Stimulated activated CD8-positive, alpha-beta memory T cell treated with anti-CD3 and anti-CD28 coated beads, Interleukin-7, amount 100 ng/mL, for 1 hour (primary cell): ENCODE measurements at places on chromosomes 5 and 9.

GRCh38 chr9:101029315-101030085, 973 bp downstream of the PLPPR1 start:
- DNase-seq, result no peak

DNA sequence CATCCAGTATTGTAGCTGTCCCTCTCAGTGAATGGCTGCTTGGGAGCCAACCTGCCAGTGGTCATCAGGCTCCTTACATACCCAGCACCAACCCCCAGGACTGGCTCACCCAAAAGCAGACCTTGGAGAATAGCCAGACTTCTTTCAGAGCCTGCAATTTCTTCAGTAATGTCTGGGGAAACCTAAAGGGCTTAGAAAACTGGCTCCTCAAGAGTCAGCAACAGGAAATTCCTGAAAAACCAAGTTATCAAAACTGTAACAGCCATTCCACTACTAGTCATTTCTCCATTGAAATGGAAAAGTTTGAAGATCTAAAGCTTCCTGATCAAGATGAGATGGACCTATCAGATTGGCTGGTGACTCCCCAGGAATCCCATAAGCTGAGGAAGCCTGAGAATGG, 12.3 kb upstream of the STING1 start:
- DNase-seq, result no peak

DNA sequence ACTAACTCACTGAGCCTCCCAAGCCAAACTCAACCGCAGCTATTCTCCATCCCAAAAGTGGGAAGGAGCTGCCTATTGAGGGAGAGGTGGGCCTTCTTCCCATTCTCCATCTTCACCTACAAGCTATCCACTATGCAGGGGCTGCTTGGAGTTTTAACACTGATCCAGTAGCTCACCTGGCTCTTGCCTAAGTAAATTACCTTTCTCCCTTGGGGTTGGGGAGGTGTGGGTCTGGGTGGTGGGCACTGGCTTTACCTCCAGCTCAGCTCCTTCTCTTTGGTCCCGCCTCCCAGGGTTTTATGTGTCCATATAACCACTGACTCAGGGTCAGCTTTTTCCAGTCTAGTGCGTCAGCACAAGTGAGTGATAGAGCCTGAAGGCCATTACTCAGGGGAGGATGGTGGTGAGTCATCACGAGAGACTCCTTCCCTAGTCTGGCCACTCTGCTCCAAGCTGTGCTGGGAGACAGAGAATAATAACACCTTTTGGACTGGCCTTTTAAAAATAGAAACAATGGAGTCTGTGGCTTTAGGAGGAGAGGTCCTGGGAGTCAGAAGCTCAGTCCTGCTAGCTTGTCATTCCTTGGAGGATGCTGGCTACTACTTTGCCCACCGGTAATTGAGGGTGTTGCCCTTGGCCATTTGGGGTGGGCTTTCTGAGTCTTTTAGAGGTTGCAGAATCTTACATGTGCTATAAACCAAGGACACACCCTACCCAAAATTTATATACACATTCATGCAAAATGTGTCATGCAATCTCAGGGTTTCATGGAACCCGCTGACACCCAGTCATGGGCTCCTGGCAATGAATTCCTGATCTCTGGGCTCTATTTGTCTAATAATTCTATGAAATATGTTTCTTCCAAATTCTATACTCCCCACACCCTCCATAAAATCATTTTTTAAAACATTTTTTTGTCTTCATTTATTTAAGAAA, 35.6 kb upstream of the ATP6V1G1 start:
- no peak for DNase-seq

GRCh38 chr9:136472640-136473353, 10.0 kb downstream of the SEC16A start:
- DNase-seq, result no peak

DNA sequence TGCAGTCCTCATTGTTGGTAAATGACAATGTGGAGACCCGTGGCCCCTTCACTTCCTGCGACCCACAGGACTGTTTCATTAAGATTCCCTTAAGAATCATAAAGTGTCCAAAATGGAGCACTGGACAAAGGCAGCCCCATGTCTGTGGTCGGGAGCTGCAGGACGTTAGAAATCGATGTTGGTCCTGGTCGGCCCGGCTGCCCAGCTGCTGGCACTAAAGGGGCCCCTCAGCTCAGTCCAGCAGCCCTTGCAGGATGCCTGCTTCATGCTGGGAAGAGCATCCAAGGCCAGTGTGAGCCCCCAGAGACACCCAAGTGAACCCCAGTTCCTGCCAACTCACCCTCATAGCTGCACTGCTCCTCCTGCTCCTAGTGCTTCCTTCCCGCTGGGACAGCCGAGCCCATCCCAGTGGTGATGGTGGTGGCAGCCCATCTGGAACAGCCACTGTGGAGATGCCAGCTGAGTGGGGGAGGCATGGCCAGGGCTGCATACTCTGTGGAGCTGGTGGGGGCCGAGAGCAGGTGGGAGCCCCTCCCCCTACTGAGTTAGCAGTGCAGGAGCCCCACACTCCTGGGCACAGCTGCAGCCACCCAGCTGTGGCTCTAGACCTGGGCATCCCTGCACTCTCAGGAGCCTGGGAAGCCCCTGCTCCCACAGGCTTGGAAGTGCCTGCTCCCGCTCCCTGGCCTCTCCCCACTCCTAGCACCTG, 168.0 kb upstream of the IRX2 start:
- DNase-seq, result no peak

DNA sequence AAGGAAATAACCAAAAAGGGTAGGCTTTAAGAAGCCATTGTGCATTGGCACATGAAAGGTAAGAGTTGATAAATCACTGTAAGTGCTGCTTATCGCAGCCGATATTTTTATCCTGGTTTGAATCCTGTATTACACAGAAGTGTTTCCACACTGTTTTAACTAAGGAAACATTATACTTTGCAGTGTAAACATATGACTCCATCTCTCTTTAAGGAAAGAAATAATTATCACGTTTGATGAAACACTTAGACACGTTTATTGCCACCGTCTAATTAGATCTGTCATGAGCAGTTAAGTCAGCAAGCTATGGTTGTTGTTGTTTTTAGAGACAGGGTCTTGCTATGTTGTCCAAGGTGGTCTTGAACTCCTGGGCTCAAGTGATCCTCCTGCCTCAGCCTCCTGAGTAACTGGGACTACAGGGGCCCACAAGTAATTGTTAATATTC, 85.7 kb upstream of the TNFAIP8 start:
- DNase-seq, result no peak

GRCh38 chr9:103702572-103702971, 391.5 kb upstream of the SMC2 start:
- DNase-seq, result no peak

DNA sequence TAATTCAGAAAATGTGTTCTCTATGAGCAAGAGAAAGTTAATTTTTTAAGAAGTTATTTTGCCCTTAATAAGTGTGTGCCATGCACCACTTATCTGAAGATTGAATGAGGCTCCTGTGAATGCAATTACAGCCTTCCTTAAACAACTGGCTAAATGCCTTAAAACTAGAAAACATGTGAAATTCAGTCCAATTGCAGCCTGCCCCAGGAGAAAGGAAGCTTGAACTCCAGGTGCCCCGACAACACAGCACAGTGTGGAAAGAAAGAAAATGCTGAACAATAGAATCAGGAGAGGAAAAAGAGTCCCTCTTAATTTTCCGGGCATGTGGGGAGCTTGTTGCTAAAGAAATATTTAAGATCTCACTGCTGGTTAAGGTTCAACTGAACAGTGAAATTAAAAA, 8.8 kb downstream of the LHFPL2 start:
- DNase-seq, result no peak

DNA sequence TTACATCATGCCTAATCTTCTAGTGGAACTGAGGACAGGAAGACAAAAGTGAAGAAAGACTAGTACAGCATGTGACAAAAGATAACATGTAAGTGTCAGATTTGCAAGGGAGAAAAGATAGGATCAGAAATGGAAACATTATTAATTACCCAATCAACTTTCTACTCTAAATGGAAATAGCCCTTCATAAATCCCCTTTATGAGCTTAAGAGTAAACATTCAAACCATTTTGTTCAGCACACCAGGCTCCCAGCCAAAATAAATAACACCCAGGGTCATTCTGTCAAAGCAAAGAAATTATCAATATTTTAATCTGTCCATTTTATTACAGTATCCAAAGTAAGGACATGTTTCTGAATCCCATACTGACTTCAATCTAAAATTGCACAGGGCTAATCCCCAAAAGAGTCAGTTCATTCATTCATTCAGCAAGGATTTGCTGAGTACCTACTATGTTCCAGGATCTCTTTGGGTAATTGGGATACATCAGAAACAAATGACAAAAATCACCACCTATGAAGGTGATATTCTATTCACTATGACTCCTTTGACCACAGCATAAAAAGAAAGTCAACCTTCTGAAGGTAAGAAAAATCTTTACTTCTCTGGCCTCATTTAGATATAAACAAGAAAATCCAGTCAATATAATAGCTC, 5.3 kb downstream of the PRELID2 start:
- no peak for DNase-seq
